ENCODE measurements at places on chromosomes 12 and 14.

DNA sequence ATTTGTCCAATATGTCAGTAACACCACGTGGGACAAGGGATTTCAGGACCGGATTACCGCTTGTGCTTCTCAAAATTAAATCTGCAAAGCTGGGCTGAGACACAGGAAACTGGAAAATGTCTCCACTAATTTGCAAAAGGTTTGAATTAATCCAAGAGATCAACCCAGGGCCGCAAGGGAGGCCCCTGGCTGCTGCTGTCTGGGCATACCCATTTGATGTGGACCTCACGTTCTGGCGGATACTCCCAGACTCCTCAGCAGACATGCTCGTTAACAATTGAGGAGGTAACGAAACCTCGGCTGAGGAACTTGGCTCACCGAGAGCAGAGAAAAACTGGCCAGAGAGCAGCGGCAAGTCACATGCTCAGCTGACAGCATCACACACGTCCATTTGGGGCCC, 180.6 kb downstream of the SLC15A4 start:
- DNase-seq, result no peak

- no peak for DNase-seq
Observed at GRCh38 chr14:24315807-24316596, 4.7 kb downstream of the LTB4R start.

DNA sequence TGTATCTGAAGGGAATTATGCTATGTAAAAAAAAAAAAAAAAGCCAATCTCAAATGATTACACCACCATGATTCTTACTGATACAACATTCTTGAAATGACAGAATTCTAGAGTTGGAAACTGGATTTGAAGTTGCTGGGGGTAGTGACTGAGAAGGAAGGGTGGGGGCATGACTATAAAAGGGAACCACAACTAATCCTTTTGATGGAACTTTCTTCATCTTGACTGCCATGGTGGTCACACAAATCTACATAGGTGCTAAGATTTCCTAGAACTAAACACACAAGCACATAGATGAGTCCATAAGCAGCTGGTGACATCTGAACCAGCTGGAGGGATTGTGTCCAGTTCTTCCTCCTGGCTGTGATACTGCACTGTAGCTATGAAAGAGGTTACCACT, 51.4 kb downstream of the CLMN start:
- no peak for DNase-seq

- no peak for DNase-seq
Observed at GRCh38 chr12:87929346-87929745, 99.9 kb downstream of the C12orf50 start.

- no peak for DNase-seq
Observed at GRCh38 chr14:78543433-78543832, 373.3 kb downstream of the NRXN3 start.

DNA sequence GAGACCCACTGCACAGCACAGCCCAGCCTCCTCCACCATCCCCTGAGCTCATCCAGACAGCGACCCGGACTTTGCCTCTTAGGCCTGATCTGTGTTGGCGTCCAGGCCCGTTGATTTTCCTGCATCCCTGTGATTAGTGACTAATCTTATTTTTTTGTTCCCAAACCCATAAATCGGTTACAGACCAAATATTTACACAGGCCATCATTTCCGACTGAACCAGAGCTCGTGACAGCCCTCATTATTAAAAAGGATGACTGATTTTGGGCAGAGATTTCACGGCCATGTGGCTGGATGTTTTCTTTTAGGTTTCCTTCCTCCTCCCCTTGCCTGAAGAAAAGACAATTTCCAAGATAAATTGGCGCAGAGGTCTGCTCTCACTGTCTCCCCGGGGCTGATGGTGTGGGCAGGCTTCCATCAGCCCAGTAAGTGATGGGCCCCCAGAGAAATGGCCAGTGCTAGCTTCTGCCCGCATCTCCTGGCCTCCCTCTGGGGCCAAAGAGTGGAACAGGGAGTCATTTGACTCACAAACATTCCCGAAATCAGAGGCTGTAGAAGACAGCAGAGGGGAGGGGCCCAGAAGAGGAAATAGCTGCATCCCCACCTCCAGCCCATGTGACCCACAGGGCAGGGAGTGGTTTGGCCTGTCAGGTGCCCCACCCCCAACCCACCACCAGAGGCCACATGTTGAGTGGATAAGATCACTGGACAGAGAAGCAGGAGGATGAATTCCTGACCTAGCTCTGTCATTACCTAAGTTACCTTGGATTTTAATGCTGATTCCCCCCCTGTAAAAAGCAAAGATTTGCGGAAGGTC, 283.5 kb downstream of the KSR2 start:
- no peak for DNase-seq

- no peak for DNase-seq
Observed at GRCh38 chr14:73809391-73809790, 42.2 kb upstream of the PTGR2 start.

- no peak for DNase-seq
Observed at GRCh38 chr12:72207079-72207478, 65.1 kb upstream of the TRHDE start.

GRCh38 chr12:123442774-123443173, 6.3 kb upstream of the RILPL2 start:
- DNase-seq, result no peak

DNA sequence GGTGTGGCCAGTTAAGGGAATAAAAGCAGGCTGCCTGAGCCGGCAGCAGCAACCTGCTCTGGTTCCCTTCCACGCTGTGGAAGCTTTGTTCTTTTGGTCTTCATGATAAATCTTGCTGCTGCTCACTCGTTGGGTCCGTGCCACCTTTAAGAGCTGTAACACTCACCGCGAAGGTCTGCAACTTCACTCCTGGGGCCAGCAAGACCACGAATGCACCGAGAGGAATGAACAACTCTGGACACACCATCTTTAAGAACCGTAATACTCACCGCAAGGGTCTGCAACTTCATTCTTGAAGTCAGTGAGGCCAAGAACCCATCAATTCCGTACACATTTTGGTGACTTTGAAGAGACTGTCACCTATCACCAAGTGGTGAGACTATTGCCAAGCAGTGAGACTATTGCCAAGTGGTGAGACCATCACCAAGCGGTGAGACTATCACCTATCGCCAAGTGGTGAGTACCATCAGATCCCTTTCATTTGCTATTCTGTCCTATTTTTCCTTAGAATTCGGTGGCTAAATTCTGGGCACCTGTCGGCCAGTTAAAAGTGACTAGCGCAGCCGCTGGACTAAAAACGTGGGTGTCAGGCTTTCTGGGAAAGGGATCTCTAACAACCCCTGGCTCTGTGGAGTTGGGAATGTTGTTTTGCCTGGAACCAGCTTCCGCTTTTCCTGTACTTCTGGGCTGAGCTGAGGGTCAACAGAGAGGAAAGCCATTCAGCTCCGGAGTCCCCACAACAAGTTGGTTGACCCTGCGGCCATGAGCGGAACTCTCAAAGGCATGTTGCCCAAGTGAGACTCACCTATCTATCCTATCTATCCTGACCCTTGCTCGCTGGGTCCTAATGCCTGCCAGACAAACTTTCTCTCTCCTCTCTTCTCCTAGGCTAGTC, at the start of gene DHRS2:
Gene DHRS2 (plus strand): TSS at position 48 of the 895 bp plus-strand sequence. CDS start 2,501 bp downstream, outside the sequence.
- DNase-seq, result no peak

- DNase-seq, result no peak
Observed at GRCh38 chr14:51616724-51617409, 34.8 kb upstream of the FRMD6 start.

- DNase-seq, result no peak
Observed at GRCh38 chr12:89768586-89769482, 60.2 kb upstream of the ATP2B1 start.

DNA sequence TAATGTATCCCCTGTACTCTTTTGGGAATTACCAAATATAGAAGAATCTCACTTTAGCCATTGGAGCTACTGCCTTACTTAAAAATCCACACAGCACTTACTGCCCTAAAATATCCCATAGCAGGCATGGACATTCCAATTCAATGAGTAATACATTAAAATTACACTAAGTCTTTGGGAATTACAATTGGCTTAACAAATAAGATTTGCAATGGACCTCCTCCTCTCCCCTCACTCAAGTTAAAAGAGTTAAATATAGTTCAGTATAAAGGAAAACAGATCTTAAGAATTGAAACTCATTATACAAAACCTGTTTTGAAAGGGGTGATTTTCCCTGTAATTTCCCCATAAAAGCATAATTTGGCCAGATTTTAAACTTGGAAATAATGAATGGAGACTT, 477.1 kb downstream of the SLC16A7 start:
- no peak for DNase-seq

DNA sequence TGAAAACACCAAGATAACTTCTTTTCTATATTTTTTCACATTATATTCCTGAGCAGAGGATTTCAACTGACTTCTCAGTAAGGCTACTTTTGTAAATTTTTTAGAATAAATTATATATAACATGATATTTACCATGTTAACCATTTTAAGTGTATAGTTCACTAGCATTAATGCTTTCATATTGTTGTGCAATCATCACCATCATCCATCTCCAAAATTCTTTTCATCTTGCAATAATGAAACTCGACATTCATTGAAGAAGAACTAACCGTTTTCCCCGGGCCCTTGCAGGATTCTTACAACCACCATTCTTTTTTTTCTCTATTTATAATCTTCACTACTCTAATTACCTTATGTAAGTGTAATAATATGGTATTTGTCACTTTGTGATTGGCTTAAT, 1036.1 kb downstream of the LRFN5 start:
- DNase-seq, result no peak

DNA sequence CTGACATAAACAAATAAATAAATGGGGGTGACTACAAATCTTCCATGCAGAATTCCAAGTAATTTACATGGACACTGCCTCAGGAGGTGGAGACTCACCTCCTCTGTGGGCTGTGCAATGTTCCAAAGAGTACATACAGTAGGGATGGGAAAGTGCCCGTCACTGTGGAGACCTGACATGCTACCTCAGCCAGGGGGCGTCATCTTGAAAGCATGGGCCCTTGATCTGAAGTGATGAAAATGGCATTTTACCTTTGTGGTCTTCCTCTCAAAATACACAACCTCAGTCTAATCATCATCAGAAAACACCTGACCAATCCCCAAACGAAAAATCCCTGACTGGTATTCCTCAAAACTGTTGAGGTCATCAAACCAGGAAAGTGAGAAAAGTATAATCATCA, 48.4 kb downstream of the ANAPC7 start:
- peak; percentile 61 for DNase-seq

DNA sequence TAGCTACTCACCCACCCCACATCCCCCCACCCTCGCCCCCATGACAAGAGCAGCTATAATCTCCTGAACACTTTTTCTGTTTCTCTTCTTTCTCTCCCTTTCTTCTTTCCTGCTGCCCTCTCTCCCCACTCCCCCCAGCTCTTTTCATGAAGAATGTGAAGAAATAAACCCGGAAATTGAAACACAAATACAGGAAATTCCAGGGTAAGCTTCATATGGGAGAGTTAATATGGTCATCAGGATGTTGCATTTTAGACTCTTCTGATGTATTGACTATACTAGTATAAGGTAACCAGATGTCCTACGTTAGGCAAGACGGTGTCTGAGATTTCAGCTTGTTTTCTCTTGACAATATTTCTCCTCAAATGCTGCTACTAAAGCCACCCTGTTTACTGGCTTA, 41.6 kb upstream of the LRIG3 start:
- DNase-seq, result no peak
